ENCODE measurements at places on chromosomes 12 and 14. TPM values are rescaled to one million over a fixed set of nuclear protein-coding genes. Genes with fewer than 3 reads are reported as not detected.

DNA sequence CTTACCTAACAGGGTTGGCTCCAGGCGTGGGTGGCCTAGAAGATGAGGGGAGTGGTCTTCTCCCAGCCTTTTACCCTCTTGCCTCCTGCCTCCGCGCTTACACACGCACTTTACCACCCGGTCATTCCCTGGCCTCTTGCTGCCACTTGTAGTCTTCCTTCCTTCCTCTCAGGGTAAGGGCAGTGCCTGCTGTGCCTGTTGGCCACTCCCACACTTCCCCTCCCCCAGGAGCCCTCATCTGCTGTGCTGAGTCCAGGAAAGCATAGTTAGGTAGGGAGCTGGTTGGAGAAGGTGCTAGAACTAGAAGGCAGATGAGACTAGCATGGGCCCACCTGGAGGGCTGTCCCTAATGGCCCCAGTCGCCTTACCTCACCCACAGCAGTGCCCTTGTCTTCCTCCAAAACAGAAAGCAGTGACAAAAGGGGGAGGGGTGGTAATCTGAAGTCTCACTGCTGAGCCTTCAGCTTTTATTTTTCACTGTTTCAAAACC lies 54.3 kb upstream of the SRSF5 start:
- no peak for DNase-seq
- H3K4me1 ChIP-seq = peaks cover 53% of the 10 kb centered on the region
- H3K36me3 ChIP-seq = peaks cover 41% of the 10 kb centered on the region
- H3K27ac ChIP-seq = peak overlapping the region; percentile 94
- H3K27me3 ChIP-seq = no peaks in the 10 kb centered on the region

- H3K27ac ChIP-seq = no peak overlapping the region
- H3K4me1 ChIP-seq = peaks cover 13% of the 10 kb centered on the region
- DNase-seq = no peak
- no peak overlapping the region for H3K4me3 ChIP-seq
- H3K27me3 ChIP-seq = no peaks in the 10 kb centered on the region
- H3K36me3 ChIP-seq = peaks cover 7% of the 10 kb centered on the region
These were observed 478.2 kb upstream of the RGS6 start for GRCh38 chr14:71454010-71454409.

GRCh38 chr12:31228811-31229792 lies 96.8 kb downstream of the SINHCAF start:
- H3K4me1 ChIP-seq = no peaks in the 10 kb centered on the region
- H3K4me3 ChIP-seq = no peak overlapping the region
- DNase-seq = no peak
- H3K27me3 ChIP-seq = peaks cover 11% of the 10 kb centered on the region
- no peak overlapping the region for H3K27ac ChIP-seq

DNA sequence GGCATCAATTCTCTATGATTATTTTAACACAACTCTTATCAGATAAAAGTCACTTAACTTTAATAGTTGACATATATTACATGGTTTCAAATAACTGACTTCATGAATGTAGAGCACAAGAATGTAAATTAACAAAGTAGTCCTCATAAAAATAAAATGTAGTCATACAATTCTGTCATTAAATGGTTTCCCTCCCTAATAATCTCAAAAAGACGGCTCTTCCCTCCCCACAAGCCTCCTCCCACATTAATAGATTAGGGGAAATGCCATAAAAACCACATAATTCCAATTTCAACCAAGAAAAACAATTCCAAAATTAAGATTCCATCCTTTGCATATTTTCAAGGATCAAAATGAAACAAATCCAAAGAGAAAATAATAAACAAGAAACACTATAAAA lies 36.7 kb downstream of the SPTLC2 start:
- H3K27ac ChIP-seq = no peak overlapping the region
- H3K36me3 ChIP-seq = peaks cover 26% of the 10 kb centered on the region
- no peak for DNase-seq
- peaks cover 22% of the 10 kb centered on the region for H3K4me1 ChIP-seq
- no peaks in the 10 kb centered on the region for H3K27me3 ChIP-seq

Gene NKX2-1
- total RNA-seq = not detected

DNA sequence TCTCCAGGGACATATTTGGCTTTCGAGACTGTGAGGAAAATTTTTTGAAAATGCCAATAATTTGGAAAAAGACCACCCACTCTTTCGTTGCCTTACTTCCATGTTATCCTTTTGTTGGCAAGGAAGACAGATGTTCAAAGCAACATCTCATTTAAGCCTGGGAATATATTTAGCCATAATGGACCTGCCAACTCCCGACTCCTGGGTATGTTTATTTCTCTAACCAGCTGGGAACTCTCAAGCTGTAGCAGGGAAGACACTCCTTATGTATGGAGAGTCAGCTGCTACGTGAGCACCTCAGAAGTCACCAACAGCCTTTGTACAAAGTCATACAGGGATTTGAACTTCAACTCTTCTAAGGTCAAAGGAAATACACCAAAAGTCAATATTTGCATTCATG lies 96.5 kb upstream of the DAAM1 start:
- H3K4me3 ChIP-seq = no peak overlapping the region
- H3K36me3 ChIP-seq = no peaks in the 10 kb centered on the region
- H3K27ac ChIP-seq = no peak overlapping the region
- DNase-seq = no peak
- peaks cover 26% of the 10 kb centered on the region for H3K27me3 ChIP-seq

DNA sequence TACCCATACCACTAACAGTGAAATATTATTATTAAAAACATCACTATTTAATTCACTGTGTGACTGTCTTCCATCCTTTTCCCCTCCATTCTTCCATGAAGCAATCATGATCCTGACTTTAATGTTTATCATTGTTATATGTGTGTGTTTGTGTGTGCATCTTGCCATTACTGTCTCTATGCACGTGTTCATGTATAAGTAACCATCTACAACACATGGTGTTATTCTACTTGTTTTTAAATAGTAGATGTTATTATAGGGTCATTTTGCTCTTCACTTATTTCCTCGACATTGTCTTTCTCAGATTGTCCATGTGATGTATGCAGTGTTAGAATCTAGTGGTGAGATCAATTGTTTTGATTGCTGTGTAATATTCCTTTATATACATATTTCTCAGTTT lies 195.8 kb downstream of the TRHDE start:
- no peak overlapping the region for H3K4me3 ChIP-seq
- no peaks in the 10 kb centered on the region for H3K4me1 ChIP-seq
- DNase-seq = no peak
- H3K36me3 ChIP-seq = no peaks in the 10 kb centered on the region

Gene ERBB3
- 8.1 TPM for total RNA-seq

- DNase-seq = no peak
- H3K4me3 ChIP-seq = no peak overlapping the region
- no peak overlapping the region for H3K27ac ChIP-seq
- H3K4me1 ChIP-seq = no peaks in the 10 kb centered on the region
- H3K27me3 ChIP-seq = peaks cover 2% of the 10 kb centered on the region
These were observed 362.8 kb downstream of the CACNA1C start for GRCh38 chr12:2415568-2415944.

Gene MYH6
- total RNA-seq = not detected

GRCh38 chr14:74984236-74985027 lies 18.3 kb upstream of the EIF2B2 start:
- no peaks in the 10 kb centered on the region for H3K4me1 ChIP-seq
- no peak for DNase-seq
- H3K4me3 ChIP-seq = no peak overlapping the region
- H3K27me3 ChIP-seq = peaks cover 6% of the 10 kb centered on the region

DNA sequence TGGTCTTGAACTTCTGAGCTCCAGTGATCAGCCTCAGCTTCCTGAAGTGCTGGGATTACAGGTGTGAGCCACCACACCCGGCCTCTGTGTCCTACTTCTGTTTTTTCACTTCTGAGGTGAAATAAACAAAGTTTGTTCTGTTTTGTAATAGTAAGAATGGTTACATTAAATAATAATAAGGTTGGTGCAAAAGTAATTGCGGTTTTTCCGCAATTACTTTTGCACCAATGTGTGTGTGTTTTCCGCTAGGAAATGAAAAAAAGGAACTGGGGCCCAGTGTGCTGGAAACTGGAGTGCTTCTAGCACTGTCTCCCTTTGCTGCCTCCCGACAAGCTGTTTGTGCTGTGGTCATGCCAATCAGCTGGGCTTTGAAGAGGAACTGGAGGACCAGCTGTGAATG lies 140.9 kb downstream of the NTS start:
- H3K4me1 ChIP-seq = no peaks in the 10 kb centered on the region
- no peaks in the 10 kb centered on the region for H3K27me3 ChIP-seq
- no peak overlapping the region for H3K4me3 ChIP-seq
- no peaks in the 10 kb centered on the region for H3K36me3 ChIP-seq
- no peak overlapping the region for H3K27ac ChIP-seq

DNA sequence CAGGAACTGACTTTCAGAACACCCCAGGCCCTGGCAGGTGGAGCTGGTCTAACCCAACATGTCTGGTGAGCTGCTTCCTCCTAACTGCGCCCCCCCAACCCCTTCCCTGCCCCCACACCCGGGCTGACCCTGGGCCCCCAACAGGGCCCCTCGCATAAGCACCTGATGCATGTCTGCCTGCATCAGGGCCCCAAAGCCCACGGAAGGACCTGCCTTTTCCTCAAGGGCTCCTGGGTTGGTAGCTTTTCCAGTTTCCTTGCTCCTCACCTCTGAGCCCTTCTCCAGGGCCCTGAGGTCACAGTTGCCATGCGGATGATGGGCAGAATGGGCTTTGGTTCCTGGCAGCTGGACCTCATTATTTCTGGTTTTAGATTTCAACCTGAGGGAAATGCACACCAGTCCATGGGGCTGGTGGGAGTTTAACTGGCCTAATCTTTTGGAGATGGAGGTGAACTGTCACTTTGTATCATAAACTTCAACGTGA lies 18.5 kb downstream of the TESC start:
- H3K27ac ChIP-seq = no peak overlapping the region
- no peak overlapping the region for H3K4me3 ChIP-seq
- no peak for DNase-seq

DNA sequence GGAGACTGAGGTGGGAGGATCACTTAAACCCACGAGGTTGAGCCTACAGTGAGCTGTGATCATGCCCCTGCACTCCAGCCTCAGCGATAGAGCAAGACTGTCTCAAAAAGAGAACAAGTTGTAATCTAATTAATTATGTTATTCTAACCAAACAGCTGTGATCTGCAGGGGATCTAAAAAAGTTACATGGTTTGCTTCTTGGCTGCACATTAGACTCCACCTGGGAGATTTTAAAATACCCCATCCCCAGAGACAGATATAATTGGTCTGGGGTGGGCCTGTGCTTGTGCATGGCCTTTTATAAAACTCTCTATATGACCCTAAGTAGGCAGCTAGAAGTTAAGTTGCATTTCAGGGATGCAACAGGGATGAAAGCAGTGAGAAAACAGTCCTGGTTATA lies 76.7 kb downstream of the SCAF11 start:
- no peaks in the 10 kb centered on the region for H3K27me3 ChIP-seq
- H3K4me1 ChIP-seq = peaks cover 2% of the 10 kb centered on the region
- no peak overlapping the region for H3K4me3 ChIP-seq
- DNase-seq = no peak

DNA sequence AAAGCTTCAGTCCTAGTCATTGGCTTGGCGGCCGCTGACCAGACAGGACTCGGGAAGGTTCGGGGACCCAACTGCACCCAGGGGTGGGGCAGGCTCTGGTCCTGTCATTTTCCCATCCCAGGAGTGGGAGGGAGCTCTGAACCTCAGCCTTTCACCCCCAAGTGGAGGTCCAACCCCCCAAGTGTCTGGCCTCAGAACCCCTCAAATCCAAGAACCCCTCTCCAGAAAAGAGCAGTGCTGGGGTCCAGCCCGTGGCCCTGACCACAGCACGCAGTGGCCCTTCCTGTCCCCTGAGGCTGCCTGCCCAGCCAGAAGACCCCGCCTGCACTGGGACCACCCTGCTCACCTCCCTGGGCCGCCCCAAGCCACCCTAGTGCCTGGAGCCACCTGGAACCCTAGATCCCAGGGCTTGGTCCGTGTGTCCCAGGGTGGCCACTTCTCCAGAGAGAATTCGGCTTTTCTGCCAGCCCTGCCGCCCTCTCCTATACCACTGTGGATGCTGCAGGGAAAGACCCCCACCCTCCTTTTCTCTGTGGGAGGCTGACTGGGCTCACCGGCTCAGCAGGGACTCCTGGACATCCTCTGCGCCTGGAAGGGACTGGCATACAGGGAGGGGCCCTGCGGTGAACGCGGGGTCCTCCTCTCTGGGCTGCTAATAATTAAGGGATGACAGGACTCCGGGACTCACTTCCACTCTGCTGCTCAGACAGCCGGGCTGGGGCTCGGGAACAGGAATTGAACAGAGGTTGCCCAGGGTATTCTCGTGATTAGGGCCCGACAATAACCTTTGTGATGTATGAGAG lies 326.9 kb upstream of the SFSWAP start:
- no peak overlapping the region for H3K4me3 ChIP-seq
- H3K27me3 ChIP-seq = no peaks in the 10 kb centered on the region
- H3K36me3 ChIP-seq = no peaks in the 10 kb centered on the region
- DNase-seq = no peak
- H3K27ac ChIP-seq = no peak overlapping the region
